ENCODE measurements at places on chromosomes 7 and 10. TPM values are rescaled to one million over a fixed set of nuclear protein-coding genes. Genes with fewer than 3 reads are reported as not detected.

SPOCK2 gene
- 17.8 TPM for total RNA-seq

NPY gene
- not detected for total RNA-seq

TSPAN33 gene
- total RNA-seq = 40.3 TPM

ARL3 gene
- 6.2 TPM for total RNA-seq

PRSS2 gene
- total RNA-seq = not detected

LIPF gene
- total RNA-seq = not detected

DYNC1I1 gene
- total RNA-seq = 0.16 TPM

EGFR gene
- total RNA-seq = 45.3 TPM

OR9A2 gene
- total RNA-seq = not detected

TMEM273 gene
- not detected for total RNA-seq

SLC13A1 gene
- not detected for total RNA-seq

GTF2IRD1 gene
- 57.0 TPM for total RNA-seq

SMARCD3 gene
- total RNA-seq = 51.8 TPM

SORCS1 gene
- total RNA-seq = 0.38 TPM

EPHB4 gene
- 52.1 TPM for total RNA-seq

AKR1E2 gene
- 2.5 TPM for total RNA-seq

SEC24C gene
- 85.7 TPM for total RNA-seq

CRPPA gene
- 0.65 TPM for total RNA-seq

ADCYAP1R1 gene
- not detected for total RNA-seq
